ENCODE measurements at places on chromosomes 3 and 15. TPM values are rescaled to one million over a fixed set of nuclear protein-coding genes. Genes with fewer than 3 reads are reported as not detected.

Gene HRH1
- total RNA-seq, result 13.8 TPM

Gene SLC24A5
- total RNA-seq, result not detected

Gene BCHE
- total RNA-seq, result 0.37 TPM

Gene EEFSEC
- total RNA-seq, result 10.5 TPM

Gene CELSR3
- 2.4 TPM for total RNA-seq

Gene CCDC54
- not detected for total RNA-seq

Gene ZMYND10
- 0.49 TPM for total RNA-seq

Gene PLA2G4D
- 0.18 TPM for total RNA-seq

Gene CEP63
- 19.7 TPM for total RNA-seq

Gene C2CD4A
- total RNA-seq, result 1.1 TPM

Gene ITIH3
- total RNA-seq, result 0.34 TPM

Gene SEMA3F
- 11.5 TPM for total RNA-seq

Gene SYNPR
- 0.15 TPM for total RNA-seq

Gene PLEKHO2
- total RNA-seq, result 4.6 TPM

Gene CHCHD6
- total RNA-seq, result 8.9 TPM

Gene RSRC1
- 30.6 TPM for total RNA-seq

Gene IL5RA
- 1.1 TPM for total RNA-seq

Gene NPAP1
- total RNA-seq, result not detected

Gene IGF1R
- 42.0 TPM for total RNA-seq

Gene C3orf85
- total RNA-seq, result 31.9 TPM

Gene GOLGA8O
- total RNA-seq, result 0.39 TPM

Gene CCDC50
- 53.7 TPM for total RNA-seq

Gene AHSG
- total RNA-seq, result not detected

Gene SLC22A14
- total RNA-seq, result not detected

Gene ESYT3
- 1.7 TPM for total RNA-seq

Gene RETNLB
- total RNA-seq, result 89.0 TPM

Gene TMEM43
- total RNA-seq, result 25.3 TPM

Gene MAGEL2
- 0.06 TPM for total RNA-seq

Gene CPNE9
- not detected for total RNA-seq

Gene IL17RD
- 2.7 TPM for total RNA-seq

Gene METTL6
- 8.0 TPM for total RNA-seq

Gene CFAP91
- total RNA-seq, result 1.3 TPM

Gene LRRIQ4
- 0.22 TPM for total RNA-seq

Gene SEMA3G
- total RNA-seq, result 5.5 TPM

Data from left colon (tissue), 2 donors.